ENCODE measurements at places on chromosomes 6 and 20.

DNA sequence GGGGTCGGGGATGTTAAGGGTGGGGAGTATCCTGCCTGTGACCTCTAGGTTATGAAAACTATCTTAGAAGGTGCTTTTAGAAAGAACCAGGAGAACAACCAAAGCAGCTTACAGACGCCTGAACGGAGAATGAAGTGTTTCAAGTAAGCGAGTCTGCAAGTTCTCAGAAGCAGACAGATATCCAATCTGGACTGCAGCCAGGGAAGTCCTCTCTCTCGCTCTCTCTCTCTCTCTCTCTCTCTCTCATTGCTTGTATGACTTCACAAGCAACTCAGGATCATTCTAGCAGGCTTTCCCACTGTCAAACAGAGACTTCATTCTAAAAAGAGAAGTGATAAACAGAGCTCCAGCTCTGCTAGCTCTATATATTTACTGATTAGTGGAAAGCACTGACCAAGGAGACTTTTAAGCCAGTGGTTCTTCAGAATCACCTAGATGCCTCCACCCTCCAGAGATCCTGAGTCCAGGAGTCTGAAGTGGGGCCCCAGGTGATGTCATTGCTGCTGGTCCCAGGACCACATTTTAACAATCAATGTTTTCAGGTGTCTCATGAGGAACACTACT is 6.0 kb downstream of the TCF21 start:
- DNase-seq, result no peak

GRCh38 chr20:48301189-48301588 is 515.9 kb upstream of the SULF2 start:
- DNase-seq, result no peak

GRCh38 chr20:50834599-50835005 is 39.7 kb downstream of the BCAS4 start:
- no peak for DNase-seq

GRCh38 chr20:59074456-59074855 is 31.9 kb upstream of the PRELID3B start:
- no peak for DNase-seq

DNA sequence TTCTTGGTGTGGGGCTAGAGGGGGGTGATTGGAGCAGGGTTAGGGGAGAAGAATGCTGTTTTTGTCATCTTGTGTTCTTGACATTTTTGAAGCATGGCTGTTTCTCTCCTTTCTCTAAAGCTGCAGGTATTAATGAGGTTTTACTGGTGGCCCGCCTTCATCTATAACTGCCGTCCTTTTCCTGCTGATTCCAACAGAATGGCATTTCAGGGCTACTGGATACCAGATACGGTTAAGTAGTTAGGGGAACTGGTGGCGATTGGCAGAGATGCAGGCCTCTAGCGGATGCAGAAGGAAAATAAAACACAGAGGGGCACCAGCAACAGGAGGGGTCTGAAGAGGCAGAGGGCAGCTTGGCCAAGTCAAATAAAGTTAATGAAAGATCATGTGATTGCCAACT is 89.7 kb upstream of the EEF1E1 start:
- DNase-seq, result no peak

- DNase-seq, result no peak
These were observed 463.9 kb upstream of the JARID2 start for GRCh38 chr6:14781772-14782525.

GRCh38 chr6:7615611-7616383 is 25.8 kb downstream of the SNRNP48 start:
- no peak for DNase-seq

DNA sequence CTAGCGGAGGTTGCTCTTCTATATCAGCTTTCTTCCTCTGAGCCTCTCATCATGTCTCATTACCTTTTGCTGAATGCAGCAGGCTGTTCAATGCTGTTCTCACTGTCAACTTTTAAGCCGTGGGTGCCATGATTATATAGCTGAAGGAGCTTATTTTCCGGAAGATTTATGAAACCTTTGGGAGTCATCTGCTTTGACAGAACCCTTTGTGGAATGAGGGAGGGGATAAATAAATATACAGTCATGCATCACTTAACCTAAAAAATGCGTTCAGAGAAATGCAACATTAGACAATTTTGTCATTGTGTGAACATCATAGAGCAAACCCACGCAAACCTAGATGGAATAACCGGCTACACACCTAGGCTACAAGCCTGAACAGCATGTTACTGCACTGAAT is 102.2 kb upstream of the AKAP12 start:
- no peak for DNase-seq

GRCh38 chr6:154605178-154605881 is 94.8 kb upstream of the CNKSR3 start:
- DNase-seq, result no peak

GRCh38 chr20:63947638-63948456 is 8.4 kb downstream of the UCKL1 start:
- DNase-seq, result no peak

GRCh38 chr6:170003451-170004160 is 252.2 kb downstream of the ERMARD start:
- DNase-seq, result no peak

DNA sequence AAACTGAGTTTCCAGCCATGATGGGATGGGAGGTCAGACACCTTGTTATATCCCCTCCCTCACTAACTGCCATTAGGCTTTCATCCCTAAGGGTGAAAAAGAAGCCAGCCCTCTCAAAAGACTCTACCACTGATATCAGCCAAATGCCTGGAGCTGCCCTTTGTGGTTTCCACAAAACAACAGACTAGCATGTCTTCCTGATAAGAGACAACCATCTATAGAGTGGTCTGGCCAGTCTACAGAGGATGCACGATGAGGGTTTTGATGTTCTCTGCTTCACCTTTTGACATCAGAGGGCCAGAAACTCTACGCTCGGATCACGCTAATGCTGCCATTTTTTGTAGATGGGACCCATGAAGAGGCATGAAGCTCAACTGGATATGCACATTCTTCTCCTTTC is 61.7 kb upstream of the ARHGAP18 start:
- no peak for DNase-seq

GRCh38 chr6:31158863-31159855 is 770 bp downstream of the TCF19 start:
- no peak for DNase-seq

- DNase-seq, result no peak
These were observed 2.8 kb downstream of the NEDD9 start for GRCh38 chr6:11229655-11230046.

DNA sequence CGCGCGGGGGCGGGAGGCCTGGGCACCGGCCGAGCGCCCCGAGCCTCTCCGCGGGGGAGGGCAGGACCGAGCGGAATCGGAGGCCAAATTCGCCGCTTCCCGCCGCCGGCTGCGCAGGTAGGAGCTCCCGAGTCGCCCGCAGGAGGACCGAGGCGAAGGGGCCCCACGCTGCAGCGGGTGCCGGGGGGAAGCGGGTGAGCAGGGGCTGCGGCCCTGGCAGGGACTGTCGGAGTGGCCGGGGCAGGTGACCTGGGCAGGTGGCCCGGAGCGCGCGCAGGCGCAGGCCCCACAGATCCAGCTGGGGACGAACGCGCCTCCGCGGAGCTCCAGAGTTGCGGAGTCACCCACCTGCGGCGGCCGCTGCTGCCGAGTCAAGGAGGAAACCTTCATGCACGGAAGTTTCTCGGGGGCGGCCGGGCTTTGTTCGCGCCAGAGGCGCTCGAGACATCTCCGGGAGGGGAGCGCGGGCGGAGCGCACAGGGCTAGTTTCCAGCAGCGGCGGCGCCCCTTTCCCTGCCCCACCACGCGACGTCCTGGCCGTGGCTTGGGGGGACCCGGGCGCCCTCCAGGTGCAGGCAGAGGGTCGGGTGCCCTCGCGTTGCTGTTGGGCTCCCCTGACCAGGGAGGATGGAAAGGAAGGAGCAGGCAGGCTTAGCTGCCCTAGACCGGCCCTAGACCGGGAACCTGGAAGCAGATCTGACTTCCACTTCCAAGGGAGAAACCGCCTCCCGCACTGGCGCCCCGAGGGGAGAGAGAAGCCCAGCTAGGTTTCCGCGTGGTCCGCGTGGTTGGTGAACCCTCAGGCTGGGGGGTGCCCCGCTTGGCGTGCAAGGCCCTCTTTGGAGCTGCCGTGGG is 590 bp downstream of the SLCO4A1 start:
- peak; percentile 75 for DNase-seq

GRCh38 chr6:122122686-122123085 is 276.8 kb upstream of the HSF2 start:
- DNase-seq, result no peak

DNA sequence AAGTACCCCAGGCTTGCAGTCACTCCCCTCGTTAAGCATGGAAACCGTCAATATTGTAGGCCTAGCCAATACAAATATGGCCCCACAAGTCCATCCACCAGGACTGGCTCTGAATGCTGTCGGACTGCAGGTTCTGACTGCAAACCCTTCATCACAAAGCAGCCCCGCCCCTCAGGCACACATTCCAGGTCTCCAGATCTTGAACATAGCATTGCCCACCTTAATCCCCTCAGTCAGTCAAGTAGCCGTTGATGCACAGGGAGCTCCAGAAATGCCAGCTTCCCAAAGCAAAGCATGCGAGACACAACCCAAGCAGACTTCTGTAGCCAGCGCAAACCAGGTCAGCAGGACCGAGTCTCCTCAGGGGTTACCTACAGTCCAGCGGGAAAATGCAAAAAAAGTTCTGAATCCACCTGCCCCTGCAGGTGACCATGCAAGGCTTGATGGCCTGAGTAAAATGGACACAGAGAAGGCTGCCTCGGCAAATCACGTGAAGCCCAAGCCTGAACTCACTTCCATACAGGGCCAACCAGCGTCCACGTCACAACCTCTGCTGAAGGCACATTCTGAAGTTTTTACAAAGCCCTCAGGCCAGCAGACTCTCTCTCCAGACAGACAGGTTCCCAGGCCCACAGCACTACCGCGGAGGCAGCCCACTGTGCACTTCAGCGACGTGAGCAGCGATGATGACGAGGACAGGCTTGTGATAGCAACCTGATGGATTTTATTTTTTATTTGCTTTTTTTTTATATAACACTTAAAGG is 126.2 kb upstream of the EDN1 start:
- no peak for DNase-seq

- no peak for DNase-seq
These were observed 12.8 kb downstream of the TREM1 start for GRCh38 chr6:41273714-41274113.

DNA sequence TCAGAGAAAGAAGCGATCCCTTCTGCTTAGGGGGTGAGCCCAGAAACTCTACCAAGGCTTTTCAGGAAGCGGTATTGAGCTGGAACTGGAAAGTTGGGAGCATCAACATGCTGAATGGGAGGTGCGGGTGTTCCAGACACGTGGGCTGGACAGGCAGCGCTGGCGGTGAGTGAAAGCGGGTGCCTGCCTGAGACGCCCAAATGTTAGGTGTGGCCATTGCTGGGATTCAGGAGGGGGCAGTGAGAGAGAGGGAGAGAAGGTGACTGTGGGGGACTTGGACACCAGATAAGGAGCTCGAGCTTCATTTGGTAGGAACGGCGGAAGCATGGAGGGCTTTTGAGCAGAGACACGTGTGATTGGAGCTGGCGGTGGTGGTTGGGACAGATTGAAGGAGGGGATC is 157.7 kb downstream of the ZDHHC14 start:
- DNase-seq, result no peak

- no peak for DNase-seq
These were observed 53.3 kb upstream of the HFE start for GRCh38 chr6:26033941-26034354.

DNA sequence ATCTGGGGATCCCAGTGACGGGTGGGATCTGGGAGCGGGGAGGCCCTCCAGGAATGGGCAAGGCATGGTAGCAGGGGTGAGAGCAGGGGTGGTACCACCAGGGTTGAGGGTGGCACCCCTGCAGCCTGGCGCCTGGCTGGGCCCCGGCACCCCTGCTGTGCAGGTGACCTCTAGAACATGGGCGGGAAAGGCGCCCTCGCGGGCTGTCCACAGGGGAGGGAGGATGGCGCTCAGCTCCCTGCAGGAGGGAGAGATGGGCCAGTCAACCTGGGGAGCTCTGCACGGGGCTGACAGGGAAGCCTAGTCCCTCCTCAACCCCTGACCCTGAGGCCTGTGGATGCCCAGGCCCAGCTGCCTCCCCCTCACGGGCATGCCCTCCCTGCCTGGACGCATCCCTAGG is 61.6 kb upstream of the SLCO4A1 start:
- DNase-seq, result no peak

- DNase-seq, result no peak
These were observed 6.4 kb downstream of the EXOC2 start for GRCh38 chr6:686497-686896.

- DNase-seq, result peak; percentile 82
These were observed at the start of gene HIVEP2 for GRCh38 chr6:142945049-142945445. HIVEP2 (minus strand) TSS chr6:142945176; CDS start chr6:142774738, 170,438 bp downstream.
